NCI-H1048 (cell line): ENCODE measurements at places on chromosomes 2 and 18.

DNA sequence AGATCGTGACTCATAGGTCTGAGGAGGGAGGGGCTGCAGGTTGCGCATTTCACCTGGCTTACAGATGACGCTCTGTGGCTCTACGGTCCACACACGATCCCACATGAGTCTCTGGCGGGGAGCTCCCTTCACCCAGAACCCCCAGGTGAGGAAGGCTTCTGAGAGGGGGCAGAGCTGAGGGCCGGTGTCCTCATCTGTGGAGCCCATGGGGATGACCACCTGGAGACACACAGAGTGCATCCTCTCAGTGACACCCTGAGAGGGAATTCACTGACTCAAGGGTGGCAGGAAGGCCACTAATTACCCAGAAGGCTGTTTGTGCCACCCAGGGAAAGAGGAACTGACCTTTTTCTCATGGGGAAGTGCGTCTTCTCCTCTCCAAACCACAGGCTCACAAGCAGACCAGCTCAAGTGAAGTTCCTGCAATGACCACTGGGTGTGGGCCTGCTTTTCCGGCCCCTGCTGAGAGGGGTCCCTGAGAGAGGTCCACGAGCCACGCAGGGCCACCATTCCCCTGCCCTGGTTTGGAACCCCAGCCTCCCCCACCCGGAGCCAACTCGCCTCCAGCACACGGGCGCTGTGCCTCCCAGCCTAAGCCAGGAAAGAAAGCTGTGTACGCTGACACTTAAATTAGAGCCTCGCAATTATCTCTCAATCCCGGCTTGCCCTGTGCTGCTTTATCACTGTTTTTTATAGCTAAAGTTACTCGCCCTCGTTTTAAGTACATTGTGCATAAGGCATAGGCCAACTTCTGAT lies 114.1 kb downstream of the BCL11A start:
- no peak for DNase-seq

GRCh38 chr18:63823516-63824219 lies 48.5 kb downstream of the SERPINB7 start:
- no peak for DNase-seq

DNA sequence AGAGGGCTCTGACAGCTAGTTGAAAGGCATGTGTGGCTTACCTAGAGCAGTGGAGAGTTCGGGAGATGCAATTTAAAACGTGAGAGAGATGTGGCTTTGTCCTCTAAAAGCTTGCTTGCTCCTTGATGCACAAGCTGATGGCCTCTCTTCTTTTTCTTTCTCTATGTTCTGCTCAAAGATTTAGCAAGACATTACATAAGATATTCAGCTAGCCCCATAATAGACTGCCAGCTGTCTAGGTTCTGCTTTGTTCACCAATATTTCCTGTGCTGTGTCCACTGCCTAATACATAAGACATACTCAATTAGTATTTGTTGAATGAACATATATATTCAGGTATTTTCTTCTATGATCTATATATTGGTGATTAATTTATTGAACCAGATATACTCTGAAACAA lies 31.1 kb downstream of the SPATS2L start:
- DNase-seq = no peak

DNA sequence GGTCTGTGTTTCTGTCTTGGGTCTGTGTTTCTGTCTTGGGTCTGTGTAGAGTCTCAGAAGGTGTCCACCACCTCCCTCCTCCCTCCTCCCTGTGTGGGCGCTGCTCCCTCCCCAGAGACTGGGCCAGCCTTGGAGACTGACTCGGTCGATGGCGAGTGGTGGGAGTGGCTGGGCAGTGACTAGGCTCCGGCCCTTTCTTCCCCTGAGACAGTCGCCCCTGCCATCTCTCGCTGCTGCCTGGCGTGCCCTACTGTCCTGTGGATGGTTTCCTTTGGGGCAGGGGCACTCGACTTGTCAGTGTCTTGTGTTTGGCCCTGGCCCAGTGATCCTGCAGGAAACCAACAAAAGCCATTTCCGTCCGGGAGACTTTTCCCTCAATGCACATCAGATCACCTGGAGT lies 215.8 kb downstream of the NDUFA10 start:
- no peak for DNase-seq

DNA sequence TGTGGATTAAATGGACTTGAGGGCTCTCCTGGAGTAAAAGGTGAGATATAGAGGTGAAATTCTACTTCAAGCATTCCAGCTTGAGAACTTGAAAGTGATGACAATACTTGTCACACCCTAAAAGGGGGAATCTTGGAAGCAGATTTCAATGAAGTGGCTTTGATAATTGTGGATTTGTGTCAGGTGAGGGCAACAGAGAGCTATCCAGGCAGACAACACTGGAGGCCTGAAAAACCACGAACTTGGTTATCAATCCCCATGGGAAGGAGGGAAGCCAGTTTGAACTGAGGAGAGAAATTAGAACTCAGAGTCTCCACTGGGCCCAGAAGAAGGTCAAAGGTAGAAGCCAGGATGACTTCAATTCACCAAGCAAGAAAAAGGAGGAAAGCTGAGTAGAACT lies 263.9 kb downstream of the FIGN start:
- DNase-seq = no peak

- DNase-seq = no peak
Measured at GRCh38 chr2:23628926-23629771, 244.2 kb downstream of the KLHL29 start.

- DNase-seq = no peak
Measured at GRCh38 chr2:67289271-67289670, 107.9 kb upstream of the ETAA1 start.

DNA sequence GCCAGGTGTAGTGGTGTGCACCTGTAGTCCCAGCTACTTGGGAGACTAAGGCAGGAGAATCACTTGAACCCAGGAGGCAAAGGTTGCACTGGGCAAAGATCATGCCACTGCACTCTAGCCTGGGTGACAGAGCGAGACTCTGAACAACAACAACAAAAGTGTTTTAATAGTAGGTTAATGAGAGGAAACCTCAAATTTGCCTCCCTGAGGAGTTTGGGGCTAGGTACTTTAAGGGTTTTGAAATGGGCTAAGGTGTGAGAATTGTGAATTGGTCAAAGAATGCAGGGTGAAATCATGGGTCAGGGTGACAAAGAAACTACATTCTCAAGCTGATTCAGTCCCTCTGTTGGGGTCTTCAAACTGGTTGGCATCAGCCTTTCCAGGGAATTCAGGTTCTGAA lies 60.7 kb upstream of the BOD1L2 start:
- DNase-seq = no peak

DNA sequence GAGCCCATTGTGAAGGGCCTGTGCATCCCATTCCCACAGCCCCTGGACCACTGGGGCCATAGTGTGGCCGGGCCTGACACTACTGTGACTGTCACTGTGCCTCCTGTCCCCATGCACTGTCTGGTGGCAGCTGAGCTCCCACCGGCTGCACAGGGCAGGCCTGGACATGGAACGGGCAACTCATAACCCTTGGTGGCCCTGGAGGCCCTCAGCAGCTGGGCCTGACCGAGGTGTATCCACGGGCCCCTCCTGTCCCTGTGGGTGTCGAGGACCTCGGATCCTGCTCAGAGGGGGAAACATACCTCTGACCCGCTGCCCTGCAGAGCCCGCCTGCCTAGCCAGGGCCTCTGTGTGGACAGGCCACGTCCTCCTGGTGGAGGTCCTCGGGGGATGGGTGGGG lies 7.8 kb upstream of the GAL3ST2 start:
- no peak for DNase-seq
